ENCODE measurements at places on chromosomes 2 and 18.

DNA sequence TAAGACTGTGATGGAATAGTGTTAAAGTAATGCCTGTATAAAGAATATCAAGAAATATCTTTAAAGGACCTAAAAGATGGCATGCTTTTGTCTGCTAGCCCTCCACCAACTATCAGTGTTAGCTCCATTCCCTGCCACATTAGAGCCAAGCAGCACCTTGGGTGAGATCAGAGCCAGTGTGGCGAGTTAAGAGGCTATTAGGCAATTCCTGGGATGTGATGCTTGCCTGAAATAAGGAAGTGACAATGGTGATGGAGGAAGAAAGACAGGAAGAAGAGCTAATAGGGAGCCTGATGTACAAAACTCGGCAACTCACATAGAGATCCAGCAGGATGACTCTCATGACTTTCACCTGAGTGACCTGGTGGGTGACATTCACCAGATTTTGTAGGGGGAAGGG is 143.5 kb downstream of the ZEB2 start:
- no peak for DNase-seq
- no peak overlapping the region for H3K27ac ChIP-seq
- H3K4me1 ChIP-seq, result no peaks in the 10 kb centered on the region
- no peaks in the 10 kb centered on the region for H3K36me3 ChIP-seq
- H3K4me3 ChIP-seq, result no peak overlapping the region

DNA sequence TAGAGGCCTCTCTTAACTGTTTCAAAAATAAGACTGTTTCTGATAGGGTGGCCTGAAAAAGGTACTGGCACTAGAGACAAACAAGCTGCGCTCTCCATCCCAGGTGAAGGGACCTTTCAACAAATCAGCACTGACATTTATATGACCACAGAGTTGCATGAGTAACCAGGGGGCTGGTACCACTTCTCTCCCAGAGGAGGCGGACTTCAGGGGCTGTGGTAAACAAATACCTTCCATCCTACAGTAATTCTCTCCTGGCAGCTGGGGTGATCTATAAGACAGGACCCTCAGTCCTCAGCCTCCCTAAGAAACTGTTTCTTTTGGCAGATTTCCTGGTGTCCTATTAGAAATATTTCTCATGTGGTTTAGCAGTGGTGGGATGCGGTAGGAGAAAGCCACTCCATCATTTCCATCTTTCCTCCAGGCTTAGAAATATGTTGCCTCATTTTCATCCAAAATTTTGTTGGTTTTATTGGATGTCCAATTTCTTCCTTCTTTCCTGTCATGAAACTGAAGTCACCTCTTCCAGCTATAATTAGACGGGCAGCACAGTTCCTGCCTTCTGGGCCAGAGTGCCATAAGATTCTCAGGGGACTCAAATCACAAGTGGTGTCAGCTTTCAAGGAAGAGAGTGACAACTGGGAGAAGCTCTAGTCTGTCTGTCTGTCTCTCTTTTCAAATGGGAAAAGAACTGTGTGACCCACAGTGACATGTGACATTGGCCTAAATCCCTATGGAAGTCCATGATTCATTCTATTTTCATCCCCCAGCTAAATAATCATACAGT is 96.4 kb downstream of the CYRIA start:
- no peak overlapping the region for H3K4me3 ChIP-seq
- H3K27ac ChIP-seq, result no peak overlapping the region
- no peaks in the 10 kb centered on the region for H3K27me3 ChIP-seq
- peaks cover 6% of the 10 kb centered on the region for H3K36me3 ChIP-seq
- H3K4me1 ChIP-seq, result no peaks in the 10 kb centered on the region

GRCh38 chr2:12050396-12050795 is 304.0 kb downstream of the LPIN1 start:
- no peaks in the 10 kb centered on the region for H3K36me3 ChIP-seq
- no peak for DNase-seq
- no peak overlapping the region for H3K27ac ChIP-seq
- H3K4me3 ChIP-seq, result no peak overlapping the region

- no peaks in the 10 kb centered on the region for H3K27me3 ChIP-seq
- no peaks in the 10 kb centered on the region for H3K4me1 ChIP-seq
- H3K4me3 ChIP-seq, result no peak overlapping the region
- H3K36me3 ChIP-seq, result no peaks in the 10 kb centered on the region
Observed at GRCh38 chr2:25700221-25700660, 26.9 kb upstream of the DTNB start.

- H3K36me3 ChIP-seq, result no peaks in the 10 kb centered on the region
- no peaks in the 10 kb centered on the region for H3K4me1 ChIP-seq
- DNase-seq, result no peak
- H3K4me3 ChIP-seq, result no peak overlapping the region
- no peak overlapping the region for H3K27ac ChIP-seq
Observed at GRCh38 chr2:74223941-74224770, 25.7 kb downstream of the MTHFD2 start.

Data from sigmoid colon (tissue), 7 donors.